Fibroblast of skin of back (primary cell): ENCODE measurements at places on chromosomes 1 and 21.

GRCh38 chr1:2347409-2347785 is 44.0 kb downstream of the MORN1 start:
- DNase-seq, result no peak

DNA sequence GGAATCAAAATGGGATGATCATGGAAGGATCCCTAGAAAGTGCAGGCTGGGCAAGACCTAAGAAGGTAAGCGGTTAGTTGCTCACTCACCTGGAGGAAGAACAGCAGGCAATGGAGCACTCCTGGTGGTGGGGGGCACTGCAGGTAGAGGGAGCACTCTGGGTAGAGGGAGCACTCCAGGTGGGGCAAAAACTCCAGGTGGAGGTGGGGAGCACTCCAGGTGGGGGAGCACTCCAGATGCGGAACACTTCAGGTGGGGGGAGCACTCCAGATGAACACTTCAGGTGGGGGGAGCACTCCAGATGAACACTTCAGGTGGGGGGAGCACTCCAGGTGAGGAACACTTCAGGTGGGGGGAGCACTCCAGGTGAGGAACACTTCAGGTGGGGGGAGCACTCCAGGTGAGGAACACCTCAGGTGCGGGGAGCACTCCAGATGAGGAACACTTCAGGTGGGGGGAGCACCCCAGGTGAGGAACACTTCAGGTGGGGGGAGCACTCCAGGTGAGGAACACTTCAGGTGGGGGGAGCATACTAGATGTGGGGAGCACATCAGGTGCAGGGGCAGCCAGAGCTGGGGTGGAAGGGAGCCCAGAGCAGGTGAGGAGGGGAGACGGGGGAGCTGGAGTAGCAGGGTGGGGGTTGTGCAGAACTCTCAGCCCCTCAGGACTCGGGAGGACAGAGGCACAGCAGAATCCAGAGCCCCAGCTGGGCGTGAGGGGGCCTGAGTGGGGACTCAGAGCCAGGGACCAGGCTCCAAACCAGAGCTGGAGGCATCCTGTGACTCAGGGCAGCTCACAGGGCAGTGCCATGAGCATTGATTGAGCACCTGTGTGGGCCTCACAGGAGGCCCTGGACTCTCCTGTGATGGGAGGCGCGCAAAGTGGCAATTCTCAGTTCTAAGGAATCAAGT is 37.7 kb upstream of the COL6A1 start:
- no peak for DNase-seq

GRCh38 chr1:222283147-222283768 is 264.6 kb downstream of the HHIPL2 start:
- peak; percentile 89 for DNase-seq

GRCh38 chr1:116971258-116971860 is 30.2 kb upstream of the CD101 start:
- DNase-seq, result peak; percentile 11

GRCh38 chr1:63682936-63683335 is 89.7 kb downstream of the PGM1 start:
- no peak for DNase-seq

- no peak for DNase-seq
Observed at GRCh38 chr1:66003690-66004089, 211.0 kb downstream of the PDE4B start.

- DNase-seq, result no peak
Observed at GRCh38 chr1:58741678-58742553, 41.9 kb downstream of the JUN start.
